Glutamatergic neuron (in vitro differentiated cells): ENCODE measurements at places on chromosomes 4 and X. TPM values are rescaled to one million over a fixed set of nuclear protein-coding genes. Genes with fewer than 3 reads are reported as not detected.
A peak's percentile ranks its signal among the peaks of the same experiment; 100 is the strongest.

LINC00632 gene
- 89.8 TPM for total RNA-seq

GPC4 gene
- 32.8 TPM for total RNA-seq

TMEM271 gene
- total RNA-seq: 22.7 TPM

APELA gene
- total RNA-seq: 0.88 TPM

GBA3 gene
- 0.32 TPM for total RNA-seq

DNA sequence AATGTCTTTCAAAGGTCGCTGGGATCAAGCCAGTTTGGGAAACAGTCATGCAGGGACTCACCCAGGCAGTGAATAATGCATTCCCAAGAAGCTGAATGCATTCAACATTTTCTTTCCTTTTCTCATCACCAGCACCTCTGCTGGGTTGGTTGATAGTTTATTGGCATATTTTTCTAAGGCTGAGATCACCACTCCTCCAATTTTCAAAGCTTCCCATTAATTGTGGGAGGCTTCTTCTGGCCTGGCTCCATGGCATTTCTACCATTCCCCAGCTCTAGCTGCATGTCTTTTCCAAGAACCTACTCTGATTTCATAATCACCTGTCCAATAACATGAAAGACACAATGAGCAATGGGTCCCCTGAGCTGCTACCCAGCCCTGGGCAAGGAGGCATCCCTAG, 35.8 kb downstream of the CHRDL1 start:
- H3K27ac ChIP-seq: no peak overlapping the region
- DNase-seq: no peak
- H3K27me3 ChIP-seq: no peaks in the 10 kb centered on the region
- peaks cover 7% of the 10 kb centered on the region for H3K36me3 ChIP-seq
- H3K4me3 ChIP-seq: no peak overlapping the region
- H3K4me1 ChIP-seq: no peaks in the 10 kb centered on the region

DNA sequence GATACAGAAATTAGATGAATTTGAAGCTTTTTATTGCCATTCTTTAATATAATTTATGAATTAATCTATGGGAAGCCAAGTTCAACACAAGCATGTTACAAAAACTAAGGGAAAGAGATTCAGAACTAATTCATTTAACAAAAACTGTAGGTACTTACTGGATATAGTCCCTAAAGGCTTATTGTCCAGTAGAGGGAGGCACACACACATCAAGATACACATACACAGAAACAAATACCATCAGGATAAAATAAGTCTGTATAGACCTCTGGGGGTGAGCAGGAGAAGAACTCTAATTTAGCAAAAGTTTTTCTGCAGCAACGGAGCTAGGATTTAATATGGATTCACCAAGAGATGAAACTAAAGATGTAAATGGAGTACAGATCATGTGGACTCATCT, 83.0 kb upstream of the IL13RA1 start:
- H3K36me3 ChIP-seq: no peaks in the 10 kb centered on the region
- H3K4me3 ChIP-seq: no peak overlapping the region
- no peak for DNase-seq
- no peak overlapping the region for H3K27ac ChIP-seq
- H3K27me3 ChIP-seq: peaks cover 2% of the 10 kb centered on the region

- no peak for DNase-seq
- no peak overlapping the region for H3K4me3 ChIP-seq
- no peaks in the 10 kb centered on the region for H3K36me3 ChIP-seq
- peaks cover 31% of the 10 kb centered on the region for H3K4me1 ChIP-seq
- peak overlapping the region; percentile 50 for H3K27ac ChIP-seq
These were observed 95.4 kb upstream of the MAML3 start for GRCh38 chr4:140249351-140249750.

DNA sequence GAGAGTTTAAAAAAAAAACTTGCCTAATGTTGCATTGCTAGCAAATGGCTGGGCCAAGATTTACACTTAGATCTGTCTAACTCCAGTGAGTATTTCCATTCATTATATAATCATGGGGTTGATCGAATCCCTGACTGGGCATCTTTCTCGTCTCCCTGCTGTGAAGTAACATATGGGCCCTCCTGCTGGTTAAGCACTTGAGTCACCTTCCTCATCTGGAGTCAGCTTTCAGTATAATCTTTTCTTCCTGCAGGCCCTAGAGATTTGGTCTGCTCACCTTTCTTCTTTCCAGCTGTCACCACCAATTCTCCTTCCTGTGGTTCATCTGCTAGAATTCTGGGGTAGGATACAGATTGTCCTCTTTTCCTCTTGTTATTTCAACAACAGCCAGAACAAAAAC, 41.6 kb downstream of the TIGD2 start:
- peak; percentile 52 for DNase-seq
- H3K4me3 ChIP-seq: peak overlapping the region; percentile 48
- H3K27ac ChIP-seq: peak overlapping the region; percentile 91

GRCh38 chr4:147518086-147518485, 37.2 kb downstream of the EDNRA start:
- no peak overlapping the region for H3K27ac ChIP-seq
- no peak overlapping the region for H3K4me3 ChIP-seq
- no peaks in the 10 kb centered on the region for H3K4me1 ChIP-seq
- H3K27me3 ChIP-seq: peaks cover 2% of the 10 kb centered on the region

GRCh38 chr4:108901291-108901690, 138.4 kb upstream of the ETNPPL start:
- H3K36me3 ChIP-seq: no peaks in the 10 kb centered on the region
- no peak for DNase-seq
- H3K27ac ChIP-seq: no peak overlapping the region
- H3K4me3 ChIP-seq: no peak overlapping the region
- H3K4me1 ChIP-seq: peaks cover 2% of the 10 kb centered on the region
- no peaks in the 10 kb centered on the region for H3K27me3 ChIP-seq

DNA sequence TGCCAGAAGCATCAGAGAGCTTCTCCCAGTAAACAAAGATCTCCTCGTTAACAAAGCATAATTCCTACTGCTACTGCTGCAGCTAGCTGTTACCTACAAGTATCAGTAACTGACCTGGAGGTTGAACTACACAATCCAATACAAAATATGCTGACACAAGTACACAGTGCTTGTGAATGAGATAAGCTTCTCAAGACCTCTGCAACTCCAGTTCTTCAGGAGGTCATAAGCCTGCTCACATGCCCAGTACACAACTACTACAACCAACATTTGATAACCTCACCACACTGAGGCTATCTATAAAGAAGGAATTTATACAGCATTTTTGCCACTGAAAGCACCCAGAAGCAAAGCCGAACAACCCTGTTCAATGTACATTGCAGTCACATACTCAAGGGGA, 66.7 kb upstream of the SMARCAD1 start:
- H3K36me3 ChIP-seq: no peaks in the 10 kb centered on the region
- no peak overlapping the region for H3K4me3 ChIP-seq
- no peaks in the 10 kb centered on the region for H3K4me1 ChIP-seq

- no peak overlapping the region for H3K27ac ChIP-seq
- no peaks in the 10 kb centered on the region for H3K4me1 ChIP-seq
- no peaks in the 10 kb centered on the region for H3K36me3 ChIP-seq
- DNase-seq: no peak
- H3K4me3 ChIP-seq: no peak overlapping the region
- H3K27me3 ChIP-seq: no peaks in the 10 kb centered on the region
These were observed 418.5 kb upstream of the HS3ST1 start for GRCh38 chr4:11847167-11847566.

DNA sequence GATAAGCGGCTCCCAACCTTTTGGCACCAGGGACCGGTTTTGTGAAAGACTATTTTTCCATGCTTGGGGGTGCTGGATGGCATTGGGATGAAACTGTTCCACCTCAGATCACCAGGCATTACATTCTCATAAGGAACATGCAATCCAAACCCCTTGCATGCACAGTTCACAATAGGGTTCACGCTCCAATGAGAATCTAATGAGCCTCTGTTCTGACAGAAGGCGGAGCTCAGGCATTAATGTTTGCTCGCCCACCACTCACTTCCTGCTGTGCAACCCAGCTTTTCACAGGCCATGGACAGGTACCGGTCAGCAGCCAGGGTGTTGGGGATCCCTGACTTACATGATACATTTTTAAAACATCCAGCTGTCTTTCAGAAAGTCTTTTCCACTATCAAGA, 187.3 kb downstream of the SLC39A8 start:
- H3K4me1 ChIP-seq: peaks cover 1% of the 10 kb centered on the region
- H3K27ac ChIP-seq: no peak overlapping the region
- no peaks in the 10 kb centered on the region for H3K27me3 ChIP-seq
- no peak overlapping the region for H3K4me3 ChIP-seq
- no peaks in the 10 kb centered on the region for H3K36me3 ChIP-seq
- no peak for DNase-seq

DNA sequence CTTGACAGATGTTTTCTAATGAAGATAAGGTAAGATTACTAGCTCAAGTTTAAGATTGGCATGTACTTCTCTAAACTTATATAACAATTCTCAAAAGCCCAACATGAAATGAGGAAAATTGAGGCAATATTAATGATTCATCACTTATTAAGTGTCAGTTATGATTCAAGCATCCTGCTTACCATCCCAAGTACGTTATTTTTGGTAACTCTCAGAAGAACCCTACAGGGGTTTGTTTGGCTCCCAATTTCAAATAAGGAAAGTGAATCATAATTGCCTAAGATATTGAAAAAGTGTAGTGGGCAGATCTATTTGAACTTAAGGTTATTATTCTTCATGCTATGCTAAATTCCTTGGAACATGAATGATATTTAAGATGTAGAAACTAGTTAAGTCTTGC, 387.9 kb upstream of the TENM3 start:
- H3K4me3 ChIP-seq: no peak overlapping the region
- no peak for DNase-seq
- peaks cover 7% of the 10 kb centered on the region for H3K27me3 ChIP-seq
- H3K36me3 ChIP-seq: no peaks in the 10 kb centered on the region
- peaks cover 4% of the 10 kb centered on the region for H3K4me1 ChIP-seq

GRCh38 chr4:70291341-70291740, 43.4 kb upstream of the CABS1 start:
- no peaks in the 10 kb centered on the region for H3K27me3 ChIP-seq
- no peaks in the 10 kb centered on the region for H3K4me1 ChIP-seq
- H3K4me3 ChIP-seq: no peak overlapping the region
- H3K27ac ChIP-seq: no peak overlapping the region
- no peaks in the 10 kb centered on the region for H3K36me3 ChIP-seq
- no peak for DNase-seq

- DNase-seq: no peak
- H3K27ac ChIP-seq: peak overlapping the region; percentile 28
- H3K27me3 ChIP-seq: no peaks in the 10 kb centered on the region
- peaks cover 10% of the 10 kb centered on the region for H3K4me1 ChIP-seq
- H3K4me3 ChIP-seq: no peak overlapping the region
These were observed 372.7 kb downstream of the SH2D1A start for GRCh38 chrX:124719060-124719459.

DNA sequence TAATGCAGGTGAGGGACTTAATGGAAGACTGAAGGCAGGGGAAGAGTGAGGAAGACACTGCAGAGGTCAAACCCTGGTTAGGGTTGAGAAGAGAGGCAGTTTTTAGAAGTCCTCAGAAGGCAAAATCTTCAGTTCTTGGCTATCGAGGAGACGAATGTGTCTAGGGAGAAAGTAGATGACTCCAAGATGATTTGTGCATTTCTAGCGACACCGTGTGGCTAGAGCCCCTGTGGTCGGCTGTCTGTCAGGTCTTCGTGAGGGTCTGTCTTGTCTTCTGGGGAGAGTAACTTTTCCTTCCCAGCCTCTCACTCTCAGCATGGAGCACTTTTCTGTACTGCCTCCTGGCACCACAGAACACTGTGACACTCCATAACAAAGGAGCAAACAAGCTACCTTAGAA, 458.1 kb downstream of the STIM2 start:
- peak; percentile 39 for DNase-seq
- H3K27me3 ChIP-seq: no peaks in the 10 kb centered on the region
- H3K36me3 ChIP-seq: no peaks in the 10 kb centered on the region
- H3K4me1 ChIP-seq: no peaks in the 10 kb centered on the region
- no peak overlapping the region for H3K4me3 ChIP-seq

GRCh38 chrX:101260435-101260834, 30.7 kb downstream of the TAF7L start:
- no peak overlapping the region for H3K4me3 ChIP-seq
- no peaks in the 10 kb centered on the region for H3K36me3 ChIP-seq
- no peaks in the 10 kb centered on the region for H3K27me3 ChIP-seq
- no peak for DNase-seq

GRCh38 chrX:109190542-109190941, 291.3 kb downstream of the GUCY2F start:
- no peak overlapping the region for H3K27ac ChIP-seq
- no peaks in the 10 kb centered on the region for H3K36me3 ChIP-seq
- no peak overlapping the region for H3K4me3 ChIP-seq
- H3K4me1 ChIP-seq: no peaks in the 10 kb centered on the region

GRCh38 chr4:110620691-110621327, 2.1 kb downstream of the PITX2 start:
- peaks cover 4% of the 10 kb centered on the region for H3K36me3 ChIP-seq
- H3K4me1 ChIP-seq: peaks cover 15% of the 10 kb centered on the region
- peak; percentile 80 for DNase-seq

DNA sequence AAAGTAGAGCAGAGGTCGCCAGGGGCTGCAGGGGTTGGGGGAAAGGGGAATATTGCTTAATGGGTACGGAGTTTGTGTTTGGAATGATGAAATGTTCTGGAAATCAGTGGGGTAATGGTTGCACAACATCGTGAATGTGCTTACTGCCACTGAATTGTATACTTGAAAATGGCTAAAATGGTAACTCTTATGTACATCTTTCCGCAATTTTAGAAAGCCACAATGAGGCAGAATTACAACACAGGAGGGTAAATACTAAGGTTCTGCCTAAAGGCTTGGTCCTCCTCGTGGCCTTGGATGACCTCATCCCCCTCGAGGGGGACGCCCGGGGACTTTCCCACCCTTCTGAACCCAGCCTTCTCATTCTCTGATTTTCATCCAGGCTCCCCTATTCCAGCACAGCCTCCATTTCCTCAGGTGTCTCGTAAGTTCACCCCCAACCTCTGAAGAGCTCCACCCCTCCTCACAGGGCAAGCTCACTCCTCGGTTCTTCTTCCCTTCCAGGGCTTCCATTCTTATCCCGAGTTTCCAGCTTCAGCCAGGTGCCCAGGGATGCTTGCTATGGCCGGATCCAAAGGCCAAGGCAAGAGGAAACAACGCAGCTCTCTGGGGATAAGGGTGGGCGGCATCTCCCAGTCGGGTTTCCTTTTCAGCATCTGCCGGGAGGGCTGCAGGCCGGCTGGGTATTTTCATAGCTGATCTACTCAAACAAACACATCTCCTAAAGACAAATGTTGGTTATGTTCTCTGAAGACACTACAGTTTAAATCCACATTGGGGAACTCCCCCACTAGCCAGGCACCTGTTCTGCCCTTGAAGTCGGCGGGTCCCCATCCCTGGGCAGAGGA, 71.3 kb upstream of the ACSL1 start:
- H3K4me1 ChIP-seq: no peaks in the 10 kb centered on the region
- no peak overlapping the region for H3K4me3 ChIP-seq
- DNase-seq: no peak
- no peaks in the 10 kb centered on the region for H3K36me3 ChIP-seq
- no peak overlapping the region for H3K27ac ChIP-seq

DNA sequence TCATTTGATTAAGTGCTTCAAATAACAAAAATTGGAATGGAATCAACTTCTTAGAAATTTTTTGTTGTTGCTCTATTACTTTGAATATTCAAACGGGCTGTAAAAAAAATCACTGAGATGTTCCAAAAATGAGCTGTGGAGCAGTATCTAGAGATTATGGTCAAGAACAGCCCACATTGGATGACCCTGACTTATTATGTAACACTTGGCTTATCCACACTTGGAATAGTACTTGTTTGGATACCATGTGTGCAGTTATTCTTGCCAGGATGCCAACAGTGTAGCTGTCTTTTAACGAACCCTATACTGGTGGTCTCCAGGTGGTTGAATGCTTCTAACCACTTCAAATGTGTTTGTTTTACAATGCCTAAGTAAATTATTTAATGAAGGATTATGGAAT, 64.9 kb upstream of the CAMK2D start:
- H3K4me1 ChIP-seq: no peaks in the 10 kb centered on the region
- H3K36me3 ChIP-seq: no peaks in the 10 kb centered on the region
- no peak for DNase-seq
- no peak overlapping the region for H3K4me3 ChIP-seq
- H3K27ac ChIP-seq: no peak overlapping the region
